ENCODE measurements at places on chromosomes 12 and 14. TPM values are rescaled to one million over a fixed set of nuclear protein-coding genes. Genes with fewer than 3 reads are reported as not detected.

SOAT2 gene
- polyA plus RNA-seq, result 0.16 TPM

PLBD2 gene
- polyA plus RNA-seq, result 20.8 TPM

GPR132 gene
- polyA plus RNA-seq, result 1.5 TPM

PAH gene
- 1.1 TPM for polyA plus RNA-seq

ZCRB1 gene
- 86.7 TPM for polyA plus RNA-seq

FAM186B gene
- 4.0 TPM for polyA plus RNA-seq

KRT73 gene
- polyA plus RNA-seq, result 0.17 TPM

TAS2R8 gene
- polyA plus RNA-seq, result not detected

INSM2 gene
- not detected for polyA plus RNA-seq

PCED1B gene
- 1.3 TPM for polyA plus RNA-seq

MYF6 gene
- 0.16 TPM for polyA plus RNA-seq

Data from left lung (tissue), 14 donors.